Activated T-helper 1 cell treated with anti-CD3 and anti-CD28 coated beads, Interleukin-12 subunit alpha, Interleukin-12 subunit beta, Interleukin-2, Interleukin-4 antibody, amounts not matched to agents 30 ng/mL and 10 ng/mL and 1 ng/mL, durations not matched to agents 14 hours and 24 hours and 36 hours (primary cell): ENCODE measurements at places on chromosomes 7 and 10. TPM values are rescaled to one million over a fixed set of nuclear protein-coding genes. Genes with fewer than 3 reads are reported as not detected.

GRCh38 chr7:41199136-41199535, 503.8 kb downstream of the INHBA start:
- no peak for DNase-seq

- no peak for DNase-seq
These were observed 869.8 kb downstream of the LRMDA start for GRCh38 chr10:76301211-76301610.

DNA sequence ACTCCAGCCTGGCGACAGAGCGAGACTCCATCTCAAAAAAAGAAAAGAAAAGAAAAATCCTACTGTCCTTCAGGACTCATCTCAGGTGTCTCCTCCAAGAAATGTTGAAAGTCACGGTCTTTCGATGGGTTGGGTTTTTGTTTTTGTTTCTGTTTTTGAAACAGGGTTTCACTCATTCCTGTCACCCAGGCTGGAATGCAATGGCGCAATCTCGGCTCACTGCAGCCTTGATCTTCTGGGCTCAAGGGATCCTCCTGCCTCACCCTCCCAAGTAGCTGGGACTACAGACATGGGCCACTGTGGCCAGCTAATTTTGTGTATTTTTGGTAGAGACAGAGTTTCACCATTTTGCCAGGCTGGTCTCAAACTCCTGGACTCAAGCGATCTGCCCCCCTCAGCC, 3.1 kb upstream of the SORBS1 start:
- DNase-seq: no peak

DNA sequence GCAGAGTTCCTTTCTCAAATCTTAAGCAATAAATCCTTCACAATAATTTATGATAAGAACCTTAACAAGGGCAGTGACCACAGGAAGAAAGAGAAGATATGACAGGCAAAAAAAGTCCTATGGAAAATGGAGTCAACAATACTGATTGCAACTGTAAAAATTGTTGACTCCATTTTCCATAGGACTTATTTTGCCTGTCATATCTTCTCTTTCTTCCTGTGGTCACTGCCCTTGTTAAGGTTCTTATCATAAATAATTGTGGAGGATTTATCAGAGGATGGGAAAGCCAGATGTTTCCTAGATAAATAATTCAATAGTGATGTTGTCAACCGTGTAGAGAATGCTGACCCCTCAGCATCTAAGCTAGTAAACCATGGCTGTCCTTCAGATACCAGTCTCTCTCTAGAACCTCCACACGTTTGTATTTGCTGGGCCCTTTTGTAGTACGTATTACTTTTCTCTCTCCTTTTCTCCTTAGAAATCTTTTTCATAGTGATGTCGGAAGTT, 172.6 kb upstream of the BET1 start:
- DNase-seq: no peak

- DNase-seq: no peak
These were observed 1.1 kb downstream of the ACTL6B start for GRCh38 chr7:100654908-100655831.

DNA sequence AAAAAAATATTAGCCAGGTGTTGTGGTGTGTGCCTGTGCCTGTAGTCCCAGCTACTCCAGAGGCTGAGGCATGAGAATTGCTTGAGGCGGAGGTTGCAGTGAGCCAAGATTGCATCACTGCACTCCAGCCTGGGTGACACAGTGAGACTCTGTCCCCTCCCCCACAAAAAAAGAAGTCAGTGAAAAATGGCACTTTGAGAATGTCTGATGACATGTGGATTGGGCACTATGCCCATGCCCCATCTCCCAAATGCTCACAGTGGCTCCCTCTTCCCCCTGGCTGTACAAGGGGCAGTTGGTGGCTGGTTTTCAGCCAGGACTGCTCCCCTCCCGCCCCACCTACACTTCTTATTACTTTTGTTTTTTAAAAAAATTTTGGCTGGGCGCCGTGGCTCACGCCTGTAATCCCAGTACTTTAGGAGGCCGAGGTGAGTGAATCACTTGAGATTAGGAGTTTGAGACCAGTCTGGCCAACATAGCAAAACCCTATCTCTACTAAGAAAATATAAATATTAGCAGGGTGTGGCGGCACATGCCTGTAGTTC, 26.1 kb downstream of the IL15RA start:
- no peak for DNase-seq

- DNase-seq: no peak
These were observed 576.3 kb downstream of the GFRA1 start for GRCh38 chr10:115696747-115697146.

DNA sequence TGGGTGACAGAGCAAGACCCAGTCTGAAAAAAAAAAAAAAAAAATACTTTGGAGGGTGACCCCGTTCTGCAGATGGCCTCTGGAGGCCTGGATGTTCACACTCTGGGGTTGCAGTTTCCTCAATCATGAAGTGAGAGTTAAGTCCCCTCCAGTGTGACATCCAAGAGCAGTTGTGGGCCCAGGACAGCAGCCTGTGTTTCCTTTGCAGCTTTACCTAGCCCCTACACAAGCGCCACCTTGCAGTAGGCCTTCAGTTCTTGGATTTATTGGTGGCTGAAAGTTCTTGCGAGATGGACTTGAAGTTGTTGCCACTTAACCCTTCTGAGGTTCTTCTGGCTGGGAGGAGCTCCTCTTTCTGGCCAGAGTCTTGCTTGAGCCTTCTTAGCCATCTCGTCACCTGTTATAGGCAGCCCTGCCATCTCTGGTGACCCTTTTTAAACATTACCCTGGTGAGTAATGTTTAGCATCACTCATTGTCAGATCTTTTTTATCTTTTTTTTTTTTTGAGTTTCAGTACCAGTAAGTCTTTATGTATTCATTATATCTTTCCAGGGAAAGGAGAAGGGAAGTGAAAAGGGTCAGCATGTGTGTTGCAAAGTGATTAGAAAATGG, 3.4 kb upstream of the ACTR3C start:
- no peak for DNase-seq

- no peak for DNase-seq
These were observed 139.7 kb downstream of the WDR11 start for GRCh38 chr10:120990831-120991230.

DNA sequence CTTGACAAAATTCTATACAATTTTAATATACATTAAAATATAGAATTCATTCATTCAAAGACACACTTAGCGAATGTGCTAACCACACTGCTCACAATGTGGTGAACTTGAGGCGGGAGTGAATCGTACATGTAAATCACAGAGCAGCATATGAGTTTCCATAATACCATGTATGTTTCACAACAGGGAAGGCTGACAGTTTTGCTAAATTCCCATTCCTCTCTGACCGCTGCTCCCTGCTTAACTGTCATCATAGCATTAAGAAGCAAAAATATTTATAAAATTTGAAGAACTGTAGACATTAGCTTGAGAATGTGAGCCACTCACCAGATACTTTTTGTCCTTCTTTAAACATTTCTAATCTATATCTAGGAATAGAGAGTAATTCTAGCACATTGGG, 763.3 kb downstream of the MAGI2 start:
- no peak for DNase-seq

- no peak for DNase-seq
These were observed 121.6 kb upstream of the WDR11 start for GRCh38 chr10:120729547-120729946.

GRCh38 chr10:5805711-5806110, 7.5 kb downstream of the GDI2 start:
- no peak for DNase-seq

- no peak for DNase-seq
These were observed 636.4 kb downstream of the KCNMA1 start for GRCh38 chr10:77001206-77001605.

DNA sequence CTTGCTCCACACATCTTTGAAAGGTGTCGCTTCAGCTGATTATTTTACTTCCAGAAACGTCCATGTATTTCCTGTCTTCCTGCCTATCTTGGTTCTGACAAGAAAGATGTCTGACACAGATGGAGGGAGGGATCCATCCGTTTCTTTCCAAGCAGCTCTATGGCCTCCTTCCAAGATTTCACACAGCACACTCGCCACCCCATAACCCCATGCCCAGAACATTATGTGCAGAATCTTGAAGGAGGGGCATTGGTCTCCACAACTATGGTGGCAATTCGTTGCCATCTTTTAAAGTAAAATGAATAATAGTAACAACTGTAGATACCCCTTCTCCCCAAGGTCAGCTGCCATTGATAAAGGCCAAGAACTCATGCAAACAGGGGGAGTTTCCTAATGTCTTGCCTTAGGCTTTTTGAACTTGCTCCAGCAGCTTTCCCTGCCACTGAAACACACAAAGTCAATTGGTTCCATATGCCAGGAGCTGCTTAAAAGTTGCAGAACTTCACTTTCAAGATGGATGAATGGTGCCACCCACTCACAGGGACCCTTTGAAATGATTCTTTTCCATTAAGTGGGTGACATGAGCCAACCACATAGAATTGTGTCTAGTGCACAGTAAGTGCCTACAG, 60.0 kb downstream of the VSTM4 start:
- DNase-seq: no peak

GRCh38 chr7:27774717-27775328, 34.9 kb downstream of the TAX1BP1 start:
- DNase-seq: no peak

DNA sequence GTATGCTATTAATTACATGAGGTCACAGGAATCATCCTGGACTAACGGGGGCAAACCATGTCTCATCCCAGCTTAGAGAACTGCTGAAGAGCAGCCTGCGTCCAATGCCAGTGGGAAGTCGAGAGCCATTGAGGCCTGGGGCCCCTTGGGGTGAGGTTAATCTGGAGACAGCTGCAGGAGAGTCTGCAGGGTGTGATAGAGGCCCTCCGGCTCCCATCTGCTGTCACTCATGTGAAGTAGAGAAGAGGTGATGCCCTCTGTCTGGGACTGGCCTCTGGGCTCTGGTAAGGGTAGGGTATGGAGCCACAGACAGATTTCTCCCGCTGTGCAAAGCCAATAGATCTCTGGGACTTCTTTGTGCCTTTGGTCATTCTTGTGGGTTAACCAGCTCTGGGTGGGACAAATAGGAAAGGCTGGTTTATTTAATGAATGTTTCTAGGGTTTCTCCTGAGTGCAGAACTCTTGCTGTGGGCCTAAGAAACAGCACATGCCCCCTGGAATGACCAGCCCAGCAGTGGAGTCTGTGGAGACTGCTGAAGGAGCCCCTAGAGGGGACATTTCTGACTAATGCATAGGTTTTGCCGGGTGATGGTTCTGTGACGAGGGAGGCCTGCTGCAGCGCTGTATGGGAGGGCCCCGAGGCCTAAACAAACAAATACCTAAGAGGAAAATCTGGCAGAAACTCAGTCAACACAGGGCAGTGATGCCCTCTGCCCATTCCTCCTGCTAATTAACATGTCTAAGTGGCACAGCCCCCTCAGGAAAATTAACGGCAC, 34.5 kb downstream of the CRHR2 start:
- DNase-seq: no peak

DNA sequence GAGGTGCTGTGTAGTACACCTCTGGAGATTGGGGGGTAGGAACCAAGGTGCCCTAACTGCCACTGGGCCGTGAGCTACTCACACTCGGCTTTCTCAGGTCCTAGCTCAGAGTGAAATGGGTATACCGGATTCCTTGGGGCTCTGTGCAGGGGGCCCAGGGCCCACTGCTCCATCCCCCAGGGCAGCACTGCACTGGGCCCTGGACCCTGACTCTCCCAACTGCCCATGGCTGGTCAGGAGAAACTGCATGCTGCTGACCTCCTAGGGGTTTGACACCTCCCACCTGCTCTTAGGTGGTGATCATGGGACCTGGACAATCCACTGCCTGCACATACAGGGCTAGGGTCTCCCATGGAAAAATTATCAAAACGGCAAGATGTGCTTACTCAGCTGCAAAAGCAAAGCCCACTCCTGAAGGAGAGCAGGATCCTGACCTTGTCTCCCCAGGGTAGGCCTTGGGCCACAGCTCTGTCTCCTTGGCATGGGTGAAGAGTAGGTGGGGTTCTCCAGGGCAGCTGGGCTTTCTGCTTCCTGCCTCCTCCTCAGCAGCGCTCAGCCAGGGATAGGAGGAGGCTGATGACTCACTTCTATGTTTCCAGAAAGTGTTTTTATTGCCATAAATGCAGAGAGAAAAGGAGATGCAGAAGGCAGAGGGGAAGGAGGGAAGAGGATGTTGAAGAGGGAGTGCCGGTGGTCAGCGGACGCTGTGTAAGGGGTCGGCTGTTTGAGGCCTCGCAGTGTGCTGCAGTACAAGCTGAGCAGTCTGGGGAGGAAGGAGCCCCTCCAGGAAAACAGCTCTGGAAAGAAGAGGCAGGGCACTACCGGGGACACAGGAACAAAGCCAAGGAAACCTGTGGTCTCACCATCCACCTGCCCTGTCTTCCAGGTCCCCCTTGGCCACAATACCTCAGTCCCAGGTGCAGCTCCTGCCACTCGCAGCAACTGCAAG, 107.8 kb downstream of the ARHGAP22 start:
- DNase-seq: no peak

- no peak for DNase-seq
These were observed 16.4 kb upstream of the PDSS1 start for GRCh38 chr10:26681076-26681475.

- DNase-seq: no peak
These were observed 81.6 kb upstream of the SAMD8 start for GRCh38 chr10:75029857-75030256.

GRCh38 chr10:50392426-50392825, 141.1 kb upstream of the ASAH2 start:
- no peak for DNase-seq

DNA sequence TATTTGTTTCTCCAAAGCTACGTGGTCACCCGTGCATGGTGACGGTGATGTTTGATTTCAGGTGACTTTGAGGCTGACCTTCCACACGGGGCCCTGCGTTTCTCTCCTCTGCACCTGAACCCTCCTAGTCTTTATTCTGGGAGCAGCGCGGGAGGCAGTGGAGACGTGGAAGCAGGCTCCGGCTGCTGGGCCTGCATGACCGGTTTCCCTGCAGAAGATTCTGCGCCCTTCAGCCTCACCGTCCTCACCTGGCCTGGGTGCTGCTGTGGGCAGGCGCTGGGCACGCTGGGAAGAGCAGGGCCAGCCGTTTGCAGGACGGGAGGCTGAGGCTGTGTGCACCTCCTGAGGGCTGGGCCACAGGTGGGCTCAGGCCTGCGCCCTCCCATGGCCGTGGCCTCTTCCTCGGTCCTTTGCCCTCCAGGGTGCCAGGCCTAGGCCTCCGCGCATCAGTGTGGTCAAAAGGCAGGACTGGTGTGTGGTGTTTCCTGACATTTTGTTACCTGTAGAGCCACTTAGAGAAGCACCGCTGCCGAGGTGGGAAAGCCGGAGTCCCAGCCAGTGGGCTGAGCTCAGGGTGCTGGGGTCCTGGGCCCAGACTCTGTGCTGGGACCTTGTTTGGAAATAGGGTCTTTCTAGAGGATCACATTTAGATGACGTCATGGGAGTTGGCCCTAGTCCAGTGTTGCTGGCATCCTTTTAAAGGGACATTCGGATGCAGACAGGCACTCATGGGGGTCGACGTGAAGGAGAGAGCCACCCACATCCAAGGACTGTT, 478.3 kb downstream of the DNAJB6 start:
- no peak for DNase-seq

GPR15LG gene
- total RNA-seq: not detected in 2 replicates

AKR1C2 gene
- total RNA-seq: not detected in 2 replicates

TMEM196 gene
- total RNA-seq: not detected in 2 replicates

SND1 gene
- total RNA-seq: 281 and 292 TPM in 2 replicates

AKR1C8 gene
- 0.22 and 0.34 TPM in 2 replicates for total RNA-seq
